HuH-7.5 (cell line): ENCODE measurements at places on chromosomes 1 and 21.

- no peak for DNase-seq
Measured at GRCh38 chr1:28193701-28194161, 17.2 kb upstream of the PTAFR start.

- no peak for DNase-seq
Measured at GRCh38 chr1:100794748-100795645, 75.5 kb downstream of the VCAM1 start.

DNA sequence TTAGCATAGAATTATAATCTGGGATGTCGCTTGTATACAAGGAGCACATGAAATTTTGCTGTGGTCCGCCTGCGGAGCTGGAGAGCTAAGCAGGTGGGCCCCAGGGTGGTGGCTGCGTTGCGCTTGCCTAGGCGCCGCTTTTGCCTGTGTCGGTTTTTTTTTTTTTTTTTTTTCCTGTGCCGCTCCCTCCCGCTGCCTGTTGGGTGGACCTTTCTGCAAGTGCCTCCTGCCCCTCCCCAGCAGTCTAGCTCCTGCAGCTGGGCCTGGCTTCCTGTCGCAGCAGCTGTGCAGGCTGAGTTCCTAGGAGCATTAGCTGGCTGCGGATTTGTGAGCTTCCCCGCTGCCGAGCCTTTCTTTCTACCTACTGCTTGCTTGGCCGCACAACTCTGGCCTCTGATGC lies 20.6 kb downstream of the PYHIN1 start:
- DNase-seq, result no peak

DNA sequence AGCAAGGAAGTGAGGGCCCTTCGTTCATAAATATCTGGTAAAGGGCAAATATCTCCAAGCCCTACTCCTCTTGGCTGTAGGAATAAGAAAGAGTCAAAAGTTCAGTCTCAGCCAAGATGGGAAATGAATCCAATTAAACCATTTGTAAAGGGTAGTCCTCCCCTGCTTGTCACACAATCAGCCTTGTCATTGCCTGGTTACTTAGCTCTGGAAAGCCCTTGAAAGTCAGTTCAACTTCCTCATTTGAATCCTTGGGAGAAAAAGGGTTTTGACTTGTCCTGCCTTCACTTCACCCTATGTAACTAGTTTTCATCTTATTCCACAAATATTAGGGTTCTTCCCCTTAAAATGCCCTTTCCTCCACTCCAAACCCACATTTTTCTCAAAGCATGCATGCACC lies 100.0 kb downstream of the ELAVL4 start:
- DNase-seq, result no peak

DNA sequence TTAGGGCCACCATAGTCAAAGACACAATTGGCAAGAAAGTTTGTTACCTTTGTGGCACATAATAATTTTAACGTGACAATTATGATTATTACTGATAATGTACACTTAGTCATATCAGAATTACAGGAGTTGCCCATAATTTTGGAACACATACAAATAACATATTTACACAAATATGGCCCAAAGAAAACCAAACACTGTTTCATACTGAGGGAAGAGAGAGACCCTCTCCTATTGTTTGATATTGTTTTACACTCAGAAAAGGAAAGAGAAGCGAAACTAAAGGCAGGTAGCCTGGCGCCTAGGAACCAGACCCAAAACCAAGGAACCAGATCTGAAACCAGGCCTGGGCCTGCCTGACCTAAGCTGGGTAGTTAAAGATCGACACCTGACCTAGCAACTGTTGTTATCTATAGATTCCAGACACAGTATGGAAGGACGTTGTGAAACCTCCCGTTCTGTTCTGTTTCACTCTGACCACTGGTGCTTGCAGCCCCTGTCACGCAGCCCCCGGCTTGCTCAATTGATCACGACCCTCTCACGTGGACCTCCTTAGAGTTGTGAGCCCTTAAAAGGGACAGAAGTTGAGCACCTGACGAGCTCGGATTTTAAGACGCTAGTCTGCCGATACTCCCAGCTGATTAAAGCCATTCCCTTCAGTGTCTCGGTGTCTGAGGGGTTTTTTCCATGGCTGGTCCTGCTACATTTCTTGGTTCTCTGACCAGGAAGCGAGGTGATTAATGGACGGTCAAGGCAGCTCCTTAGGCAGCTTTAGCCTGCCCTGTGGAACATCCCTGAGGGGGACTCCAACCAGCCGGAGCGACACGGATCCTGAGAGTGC lies 27.9 kb downstream of the C1orf115 start:
- DNase-seq, result no peak

DNA sequence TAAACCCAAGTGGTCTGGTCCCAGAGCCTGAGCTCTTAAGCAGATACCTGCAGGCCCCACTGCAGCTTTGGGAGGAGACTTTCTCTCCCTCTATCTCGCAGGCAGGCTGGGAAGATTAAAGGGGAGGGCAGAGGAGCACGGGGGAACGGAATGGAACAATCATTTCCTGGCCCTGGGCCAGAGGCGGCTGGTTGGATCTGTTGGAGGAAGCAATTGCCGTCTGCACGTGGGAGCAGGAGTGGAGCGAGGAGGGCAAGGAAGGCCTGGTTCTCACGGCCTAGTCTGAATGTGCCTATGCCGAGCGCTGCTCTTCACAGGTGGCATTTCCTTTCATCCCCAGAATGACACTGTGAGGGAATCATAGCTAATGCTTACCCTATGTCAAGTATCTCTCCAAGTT lies 23.7 kb downstream of the NKAIN1 start:
- DNase-seq, result no peak

- no peak for DNase-seq
Measured at GRCh38 chr21:45341779-45342178, 54.1 kb upstream of the POFUT2 start.

GRCh38 chr21:41226853-41227252 lies 58.9 kb downstream of the BACE2 start:
- DNase-seq, result no peak

DNA sequence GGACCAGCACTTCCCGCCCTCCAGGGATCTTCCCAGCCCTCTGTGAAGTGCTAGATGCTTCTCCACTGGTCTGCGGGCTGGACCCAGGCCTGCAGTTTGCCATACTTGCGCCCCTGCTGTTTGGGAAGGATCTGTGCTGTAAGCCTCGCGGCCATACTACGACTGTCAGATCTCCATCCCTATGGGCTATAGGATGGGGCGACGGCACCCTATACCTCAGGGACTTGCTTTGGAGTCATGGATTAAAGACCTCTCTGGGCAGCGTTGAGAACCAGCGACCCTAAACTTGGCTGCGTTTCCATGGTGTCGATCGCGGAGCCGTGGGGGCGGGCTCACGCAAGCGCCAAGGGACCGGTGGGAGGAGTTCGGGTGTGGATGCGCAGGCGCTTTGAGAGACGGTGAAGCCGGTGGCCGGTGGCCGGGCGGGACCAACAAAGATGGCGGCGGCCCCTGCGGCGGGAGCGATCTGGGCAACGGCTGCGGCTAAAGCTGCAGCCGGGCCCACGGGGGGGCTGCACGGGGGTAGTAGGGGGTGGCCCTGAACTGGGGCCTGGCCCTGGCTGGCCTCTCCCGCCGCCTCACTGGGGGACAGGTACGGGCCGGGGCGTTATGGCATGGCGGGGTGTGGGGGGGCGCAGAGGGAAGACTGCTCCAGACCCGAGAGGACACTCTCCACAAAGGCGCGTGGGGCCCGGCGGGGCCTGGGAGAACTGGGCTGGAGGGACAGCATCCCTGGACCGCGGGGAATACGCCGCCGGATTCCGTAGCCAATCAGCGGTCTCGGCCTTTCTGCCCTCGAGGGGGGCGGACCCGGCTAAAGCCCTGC lies at the start of gene USP21:
USP21 (plus strand) TSS at position 414 of the 826 bp plus-strand sequence. CDS start 1,141 bp downstream, outside the sequence.
- peak; percentile 92 for DNase-seq

DNA sequence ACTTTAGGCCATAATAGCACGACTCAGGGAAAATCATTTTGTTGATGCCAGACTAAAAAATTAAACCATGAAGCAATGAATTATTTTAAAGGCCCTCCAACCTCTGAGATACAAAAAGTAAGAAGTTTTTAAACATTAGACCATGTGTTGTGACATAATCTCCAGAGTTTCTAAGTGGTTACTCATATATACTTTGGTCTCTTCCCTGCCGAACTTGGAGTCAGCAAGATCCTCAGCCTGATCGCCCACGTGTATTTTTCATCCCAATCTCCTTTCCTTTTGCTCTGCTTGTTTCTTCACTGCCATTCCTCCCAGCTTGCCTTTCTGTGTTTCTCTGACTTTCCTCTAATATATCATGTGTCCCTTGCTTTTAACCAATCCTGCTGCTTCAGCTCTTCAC lies 3.8 kb downstream of the ARV1 start:
- DNase-seq, result no peak

- no peak for DNase-seq
Measured at GRCh38 chr1:205162301-205162700, 40.5 kb upstream of the RBBP5 start.

GRCh38 chr1:34685225-34685624 lies 69.6 kb upstream of the GJB5 start:
- no peak for DNase-seq

GRCh38 chr1:182713492-182713891 lies 29.1 kb upstream of the RGS8 start:
- DNase-seq, result no peak

- DNase-seq, result no peak
Measured at GRCh38 chr1:25609921-25610320, 6.7 kb upstream of the MAN1C1 start.

- no peak for DNase-seq
Measured at GRCh38 chr1:219741011-219741970, 128.4 kb upstream of the ZC3H11B start.

- no peak for DNase-seq
Measured at GRCh38 chr1:84301004-84301784, at the start of gene SAMD13. SAMD13 (plus strand) TSS chr1:84301708; CDS start chr1:84303235, 1,527 bp downstream.

DNA sequence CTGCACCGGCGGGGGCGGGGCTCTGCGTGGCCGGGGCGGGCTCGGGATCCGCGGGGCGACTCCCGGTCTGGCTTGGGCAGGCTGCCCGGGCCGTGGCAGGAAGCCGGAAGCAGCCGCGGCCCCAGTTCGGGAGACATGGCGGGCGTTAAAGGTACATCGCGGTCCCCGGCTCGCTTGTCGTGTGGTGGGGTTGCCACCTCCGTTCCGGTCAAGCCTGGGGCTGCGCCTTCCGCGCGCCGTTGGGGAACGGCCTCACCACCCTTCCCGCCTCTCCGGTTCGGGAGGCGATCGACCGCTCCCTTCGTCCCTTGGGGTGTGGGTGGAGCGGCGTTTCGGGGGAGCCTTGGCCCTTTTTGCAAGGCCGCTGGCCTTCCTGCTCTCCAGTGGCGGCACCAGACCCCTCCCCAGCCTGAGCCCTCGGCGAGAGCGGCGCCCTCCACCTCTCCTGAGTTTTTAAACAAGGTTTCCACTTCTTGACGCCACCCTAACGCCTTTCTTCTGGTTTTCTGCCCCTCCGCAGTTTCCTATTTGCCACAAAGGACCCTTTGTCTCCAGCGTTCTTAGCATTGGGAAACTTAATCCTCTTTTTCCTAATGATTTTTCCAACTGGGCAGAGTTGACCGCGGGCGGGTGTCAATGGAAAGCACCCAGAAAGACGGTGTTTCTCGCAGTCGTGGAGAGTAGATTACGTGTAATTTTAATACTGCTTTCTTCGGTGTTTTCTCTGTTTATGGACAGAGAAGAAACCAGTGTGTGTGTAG lies at the start of the genes LEPR and LEPROT:
LEPR (plus strand) TSS at position 79 of the 761 bp plus-strand sequence. CDS start 144,898 bp downstream, outside the sequence.
LEPROT (plus strand) TSS at position 79 of the 761 bp plus-strand sequence; CDS start at position 136, 57 bp downstream.
- DNase-seq, result peak; percentile 68

DNA sequence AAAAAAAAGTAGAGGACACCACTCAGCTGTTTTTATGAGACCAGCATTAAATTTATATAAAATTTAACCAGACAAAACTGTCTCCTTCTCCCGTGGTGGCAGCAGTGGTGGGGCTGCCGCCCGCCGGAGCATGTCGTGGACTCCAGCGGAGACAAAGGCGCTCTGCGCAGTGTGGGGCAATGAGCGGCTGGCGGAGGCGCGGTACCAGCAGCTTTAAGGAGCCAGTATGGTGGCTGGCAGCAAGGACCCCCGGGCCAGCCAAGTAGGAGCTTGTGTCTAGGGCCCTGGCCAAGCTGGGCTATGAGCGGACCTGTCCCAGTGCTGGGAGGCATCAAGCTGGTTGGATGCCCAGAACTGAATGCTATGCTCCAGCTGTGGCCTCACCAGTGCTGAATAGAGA lies 2102.9 kb downstream of the NCAM2 start:
- no peak for DNase-seq

GRCh38 chr1:145906954-145907753 lies 2.7 kb downstream of the ITGA10 start:
- no peak for DNase-seq

- no peak for DNase-seq
Measured at GRCh38 chr1:24801176-24801575, 55.9 kb downstream of the CLIC4 start.

GRCh38 chr1:232877365-232878028 lies 72.3 kb downstream of the MAP10 start:
- DNase-seq, result no peak

GRCh38 chr1:153577138-153577537 lies 11.5 kb upstream of the S100A2 start:
- DNase-seq, result no peak

DNA sequence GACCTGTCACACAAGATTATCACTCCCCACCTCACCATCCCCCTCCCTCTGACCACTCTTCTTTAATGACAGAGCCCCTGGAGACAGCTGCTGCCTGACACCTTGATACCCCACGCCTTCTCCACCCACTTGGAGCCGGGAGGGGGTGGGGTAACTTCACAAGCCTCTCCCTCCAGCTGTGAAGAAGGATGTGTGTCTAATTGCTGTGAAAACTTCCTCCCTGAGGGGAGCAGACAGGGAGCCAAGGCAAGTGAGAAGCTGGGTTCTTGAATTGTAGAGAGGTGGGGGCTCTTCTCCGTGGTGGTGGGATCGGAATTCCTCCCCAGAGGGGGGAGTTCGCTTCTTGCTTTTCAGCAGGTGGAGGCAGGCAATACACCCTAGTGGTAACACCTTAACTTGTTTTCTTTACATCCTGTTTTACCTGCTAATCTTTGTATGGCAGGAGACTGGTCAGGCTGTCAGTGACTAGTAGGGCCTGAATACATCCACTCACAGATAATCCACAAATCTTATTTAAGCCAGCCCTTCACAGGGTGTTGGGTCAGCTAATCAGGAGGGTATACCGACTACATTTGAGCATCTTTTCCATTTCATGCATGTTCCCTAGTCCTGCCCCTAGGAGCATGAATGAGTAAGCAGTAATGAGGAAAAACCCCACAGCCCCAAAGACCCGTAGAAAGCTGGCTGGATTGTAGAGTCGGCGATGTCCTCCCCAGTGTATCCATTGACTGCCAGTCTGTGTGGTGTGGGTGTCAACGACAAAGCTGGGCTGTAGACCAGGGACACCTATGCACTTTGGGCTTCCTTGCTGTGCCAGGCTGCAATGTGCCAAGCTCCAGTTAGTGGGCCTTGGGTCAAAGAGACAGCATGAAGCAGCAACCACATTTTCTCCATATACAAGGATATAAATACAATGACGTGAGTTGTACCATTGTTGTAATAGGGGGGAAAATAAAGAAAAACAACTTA lies 57.3 kb downstream of the NFASC start:
- no peak for DNase-seq
